ENCODE measurements at places on chromosomes 16 and 17.

DNA sequence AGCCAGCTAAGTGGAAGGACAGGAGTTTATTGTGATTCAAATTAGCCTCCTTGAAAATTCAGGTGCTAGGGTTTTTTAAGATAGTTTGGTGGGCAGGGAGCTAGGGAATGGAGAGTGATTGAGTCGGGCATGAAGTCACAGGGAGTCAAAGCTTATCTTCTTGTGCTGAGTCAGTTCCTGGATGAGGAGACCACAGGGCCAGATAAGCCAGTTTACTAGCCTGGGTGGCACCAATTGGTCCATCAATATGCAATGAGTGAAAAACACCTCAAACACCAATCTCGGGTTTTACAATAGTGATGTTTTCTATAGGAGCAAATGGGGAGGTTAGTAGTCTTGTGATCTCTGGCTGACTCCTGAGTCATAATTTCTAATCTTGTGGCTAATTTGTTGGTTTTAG, 165.1 kb downstream of the ABCC12 start:
- DNase-seq, result no peak

DNA sequence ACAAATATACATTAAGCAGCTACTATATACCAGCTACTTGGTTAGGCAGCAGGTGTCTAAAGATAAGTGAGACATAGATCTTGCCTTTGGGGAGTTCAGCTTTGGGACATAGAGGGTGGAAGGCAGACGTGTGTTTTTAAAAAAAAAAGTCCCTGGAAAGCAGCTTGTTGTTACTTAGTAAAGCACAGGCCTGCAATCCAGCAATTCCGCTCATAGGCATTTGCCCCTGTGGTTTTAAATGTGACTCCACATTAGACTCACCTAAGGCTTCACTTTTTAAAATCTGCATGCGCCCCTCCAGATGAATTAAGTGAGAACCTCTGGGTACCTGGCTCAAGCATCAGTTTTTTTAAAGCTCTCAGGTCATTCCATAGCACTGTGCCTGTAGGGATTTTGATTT, 7.2 kb upstream of the MLYCD start:
- no peak for DNase-seq

- DNase-seq, result no peak
Measured at GRCh38 chr17:76138896-76139752, 1.9 kb downstream of the FOXJ1 start.

DNA sequence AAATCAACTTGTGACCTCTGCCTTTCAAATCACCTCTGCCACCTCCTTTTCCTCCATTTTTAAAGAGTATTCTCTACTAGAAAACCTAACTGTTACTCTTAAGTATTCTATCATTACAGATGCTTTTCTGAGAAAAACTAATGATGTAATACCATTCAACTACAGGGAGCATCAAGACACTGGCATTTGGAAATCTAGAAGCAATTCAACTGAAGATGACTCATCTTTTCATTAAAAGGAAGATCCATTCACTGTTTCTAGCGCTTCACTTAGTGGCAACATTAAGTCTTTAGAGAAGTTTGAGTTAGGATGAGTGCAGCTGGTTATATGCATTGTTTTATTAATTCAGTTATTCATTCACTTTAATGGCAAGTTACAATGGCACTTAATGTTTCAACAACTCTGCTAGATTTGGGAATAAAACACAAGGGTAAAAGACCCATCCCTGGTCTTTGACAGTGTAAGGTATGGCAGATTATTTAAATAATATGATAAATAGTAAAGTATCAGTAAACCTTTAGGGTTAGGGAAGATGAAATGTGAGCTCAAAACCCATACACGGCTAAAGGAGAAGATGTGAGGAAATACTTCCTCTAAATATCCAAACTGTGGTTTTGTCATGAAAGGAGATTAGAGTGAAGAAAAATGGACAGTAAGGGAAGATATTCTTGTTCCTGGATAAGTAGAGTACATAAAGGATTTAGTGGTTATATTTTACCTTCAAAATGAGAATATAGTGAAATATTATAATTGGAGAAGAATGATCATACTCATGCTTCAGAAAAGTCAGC, 61.7 kb downstream of the KCNJ2 start:
- DNase-seq, result no peak

DNA sequence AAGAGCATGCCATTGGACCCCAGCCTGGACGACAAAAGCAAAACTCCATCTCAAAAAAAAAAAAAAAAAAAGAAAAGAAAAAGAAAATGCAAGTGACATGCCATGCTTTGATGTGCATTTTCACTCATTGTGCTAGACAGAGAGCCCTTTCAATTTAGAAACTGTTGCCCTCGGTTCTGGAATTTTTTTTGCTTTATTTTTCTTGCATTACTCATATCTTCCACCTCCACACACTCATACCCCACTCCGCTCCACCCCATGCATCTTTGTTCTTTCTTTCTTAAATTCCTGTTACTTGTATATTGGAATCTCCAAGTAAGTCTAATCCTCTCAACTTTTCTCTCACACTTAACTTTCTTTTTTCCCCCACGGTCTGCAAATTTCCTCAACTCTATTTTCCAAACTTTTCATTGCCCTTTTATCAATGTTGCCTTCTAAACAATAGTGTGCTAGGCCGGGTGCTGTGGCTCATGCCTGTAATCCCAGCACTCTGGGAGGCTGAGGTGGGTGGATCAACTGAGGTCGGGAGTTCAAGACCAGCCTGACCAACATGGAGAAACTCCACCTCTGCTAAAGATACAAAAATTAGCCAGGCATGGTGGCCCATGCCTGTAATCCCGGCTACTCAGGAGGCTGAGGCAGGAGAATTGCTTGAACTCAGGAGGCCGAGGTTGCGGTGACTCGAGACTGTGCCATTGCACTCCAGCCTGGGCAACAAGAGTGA, 16.8 kb upstream of the SUZ12 start:
- DNase-seq, result no peak

GRCh38 chr17:68060336-68060735, 24.8 kb downstream of the KPNA2 start:
- DNase-seq, result no peak

DNA sequence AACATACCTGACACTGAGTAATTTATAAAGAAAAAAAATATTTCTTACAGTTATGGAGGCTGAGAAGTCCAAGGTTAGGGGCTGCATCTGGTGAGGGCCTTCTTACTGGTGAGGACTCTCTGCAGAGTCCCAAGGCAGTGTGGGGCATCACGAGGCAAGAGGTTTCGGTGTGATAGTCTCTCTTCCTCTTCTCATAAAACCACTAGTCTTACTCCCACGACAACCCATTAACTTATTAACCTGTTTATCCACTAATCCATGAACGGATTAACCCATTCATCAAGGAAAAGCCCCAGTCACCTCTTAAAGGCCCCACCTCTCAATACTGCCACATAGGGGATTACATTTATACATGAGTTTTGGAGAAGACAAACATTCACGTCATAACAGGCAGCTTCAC, 20.1 kb downstream of the CIITA start:
- no peak for DNase-seq

Data from CD4-positive, alpha-beta T cell treated with Interferon alpha-2 for 1 hour (primary cell).